ENCODE measurements at places on chromosomes 7 and 10. TPM values are rescaled to one million over a fixed set of nuclear protein-coding genes. Genes with fewer than 3 reads are reported as not detected.

DNA sequence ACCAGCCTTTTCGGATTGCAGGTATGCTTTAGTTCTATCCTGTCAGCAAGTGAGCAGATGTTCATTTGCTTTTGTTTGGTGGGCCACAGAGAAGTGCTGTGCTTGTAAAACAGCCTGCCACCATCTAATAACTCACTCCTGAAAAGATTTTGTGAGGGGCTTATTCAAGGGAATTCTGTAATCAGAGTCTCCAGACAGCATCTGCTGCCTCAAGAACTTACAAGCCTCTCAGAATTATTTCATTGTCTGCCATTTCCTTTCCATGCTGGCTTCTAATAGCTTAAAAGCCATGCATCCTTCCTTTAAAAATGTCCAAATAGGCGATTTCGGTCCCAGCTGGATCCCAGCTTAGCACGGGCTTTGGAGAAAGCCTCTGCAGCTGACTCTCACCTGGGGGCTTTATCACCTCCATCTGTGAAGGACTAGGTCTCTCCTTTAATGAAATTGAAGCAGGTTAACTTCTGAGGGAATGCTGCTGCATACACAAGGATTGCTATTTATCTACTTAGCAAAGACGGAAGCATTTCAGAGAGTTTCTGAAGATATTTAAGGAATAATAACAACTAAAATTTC lies 48.0 kb downstream of the MALRD1 start:
- no peak for DNase-seq

GRCh38 chr7:329691-330281 lies 39.8 kb downstream of the FOXL3 start:
- no peak for DNase-seq

- DNase-seq, result no peak
Measured at GRCh38 chr10:69181433-69181832, 1.4 kb downstream of the SUPV3L1 start.

DNA sequence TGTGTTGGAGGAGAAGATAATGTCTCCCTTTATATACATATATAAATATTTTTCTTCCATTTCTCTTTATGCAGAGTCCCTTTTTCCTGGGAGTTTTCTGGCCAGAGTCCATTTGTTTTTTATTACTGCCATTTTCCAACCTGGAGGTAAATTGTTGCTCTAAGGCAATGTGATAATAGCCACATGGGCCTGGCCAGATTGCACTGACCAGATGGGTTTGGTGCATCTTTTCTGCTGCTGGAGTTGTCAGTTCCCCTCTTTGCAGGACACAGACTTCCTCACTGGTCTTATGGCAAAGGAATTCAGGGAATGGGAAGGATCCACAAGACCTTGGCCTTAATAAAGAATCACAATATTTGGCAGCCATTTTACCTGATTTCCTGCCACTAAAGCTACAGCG lies 254.9 kb downstream of the SORCS3 start:
- DNase-seq, result no peak

DNA sequence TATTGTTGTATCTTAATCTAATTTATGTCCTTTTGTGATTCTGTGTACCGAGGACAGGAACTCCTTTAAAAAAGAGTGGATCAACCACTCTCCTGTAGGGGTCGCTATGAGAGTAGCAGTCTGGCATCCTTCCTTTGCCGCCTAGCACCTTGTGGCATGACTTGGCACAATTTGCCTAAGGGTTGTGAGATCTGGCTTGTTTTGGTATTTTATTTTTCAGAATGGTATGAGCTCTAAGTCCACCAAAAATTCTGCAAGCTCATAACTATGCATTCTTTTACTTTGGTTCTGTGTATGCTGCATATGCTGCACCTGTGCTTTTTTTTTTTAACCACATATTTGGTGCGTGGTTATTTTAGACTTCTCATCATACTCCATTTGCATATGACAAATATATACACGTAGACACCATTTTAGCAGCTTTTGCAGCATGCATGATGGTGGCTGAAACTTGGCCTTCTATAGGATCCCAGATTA lies 112.8 kb downstream of the CDK14 start:
- no peak for DNase-seq

- no peak for DNase-seq
Measured at GRCh38 chr10:22754296-22754695, 39.9 kb upstream of the PIP4K2A start.

DNA sequence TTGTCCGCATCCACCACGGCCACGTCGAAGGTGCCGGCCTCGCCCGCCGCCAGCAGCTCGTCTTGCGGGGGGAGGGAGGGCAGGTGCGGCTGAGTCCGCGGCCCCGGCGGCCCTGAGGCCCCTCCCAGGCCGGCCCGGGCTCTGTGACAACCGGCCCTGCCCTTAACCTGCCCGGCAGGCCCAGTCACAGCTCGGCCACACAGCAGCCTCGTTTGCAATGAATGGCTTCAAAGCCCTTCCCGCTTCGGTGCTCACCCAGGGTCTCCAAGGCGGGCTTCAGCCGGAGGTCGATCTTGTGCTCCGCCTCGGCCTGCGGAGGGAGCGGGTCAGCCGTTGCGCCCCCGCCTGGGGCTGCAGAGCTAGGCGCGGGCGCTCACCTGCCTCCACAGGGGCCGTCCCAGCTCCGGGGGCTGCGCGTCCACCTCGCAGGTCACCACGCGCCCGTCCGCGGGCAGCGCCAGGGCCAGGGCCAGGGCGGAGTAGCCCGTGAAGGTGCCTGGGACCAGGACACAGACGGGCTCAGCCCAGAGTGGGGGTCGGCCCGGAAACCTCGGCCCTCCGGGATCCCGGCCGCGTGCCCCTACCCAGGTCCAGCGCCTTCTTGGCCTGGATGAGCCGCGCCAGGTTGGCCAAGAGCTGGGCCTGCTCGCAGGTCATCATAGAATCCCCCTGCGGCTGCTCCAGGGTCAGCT lies 928 bp downstream of the COMTD1 start:
- DNase-seq, result no peak

GRCh38 chr7:2974093-2974819 lies 69.4 kb downstream of the CARD11 start:
- DNase-seq, result no peak

GRCh38 chr7:1854866-1855724 lies 185.0 kb downstream of the ELFN1 start:
- no peak for DNase-seq

- DNase-seq, result no peak
Measured at GRCh38 chr10:92479547-92479946, 94.3 kb downstream of the IDE start.

- DNase-seq, result peak; percentile 11
Measured at GRCh38 chr10:49050366-49050765, 65.0 kb downstream of the VSTM4 start.

DNA sequence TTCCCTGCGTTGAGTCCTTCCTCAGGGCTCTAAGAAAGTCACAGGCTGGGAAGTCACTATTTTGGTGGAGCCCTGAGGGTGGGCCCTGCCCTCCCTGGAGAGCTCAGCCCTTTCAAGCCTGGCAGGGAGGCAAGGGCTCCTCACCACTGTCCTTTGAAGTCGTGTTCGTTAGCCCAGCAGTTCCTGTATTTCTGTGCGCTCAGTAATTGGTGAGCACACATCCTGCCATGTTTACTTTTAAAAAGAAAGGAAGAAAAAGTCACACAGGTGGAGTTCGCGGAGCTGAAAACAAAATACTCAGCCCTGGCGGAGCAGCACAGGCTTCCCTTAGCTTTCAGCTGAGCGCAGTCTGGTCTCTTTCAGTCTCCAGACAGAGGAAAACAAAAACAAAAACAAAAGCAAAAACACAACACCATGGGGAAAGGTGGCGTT lies 37.1 kb downstream of the PRKCQ start:
- DNase-seq, result no peak

- no peak for DNase-seq
Measured at GRCh38 chr10:36351159-36351558, 709.1 kb upstream of the FZD8 start.

DNA sequence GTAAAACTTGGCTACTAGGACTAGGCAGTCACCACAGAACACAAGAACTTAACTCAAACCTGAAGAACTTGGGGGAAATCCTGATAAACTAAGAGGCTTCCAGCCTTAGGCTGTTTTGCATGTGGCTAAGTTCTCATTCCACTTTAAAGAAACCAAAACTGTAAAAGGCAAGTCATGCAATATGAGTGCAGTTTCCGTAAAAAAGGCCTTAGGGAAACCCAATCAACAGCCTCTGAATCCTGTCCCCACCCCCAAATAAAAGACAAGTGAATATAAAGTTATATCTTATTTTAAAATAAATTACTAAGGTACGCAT lies 95.1 kb downstream of the USP6NL start:
- DNase-seq, result no peak

DNA sequence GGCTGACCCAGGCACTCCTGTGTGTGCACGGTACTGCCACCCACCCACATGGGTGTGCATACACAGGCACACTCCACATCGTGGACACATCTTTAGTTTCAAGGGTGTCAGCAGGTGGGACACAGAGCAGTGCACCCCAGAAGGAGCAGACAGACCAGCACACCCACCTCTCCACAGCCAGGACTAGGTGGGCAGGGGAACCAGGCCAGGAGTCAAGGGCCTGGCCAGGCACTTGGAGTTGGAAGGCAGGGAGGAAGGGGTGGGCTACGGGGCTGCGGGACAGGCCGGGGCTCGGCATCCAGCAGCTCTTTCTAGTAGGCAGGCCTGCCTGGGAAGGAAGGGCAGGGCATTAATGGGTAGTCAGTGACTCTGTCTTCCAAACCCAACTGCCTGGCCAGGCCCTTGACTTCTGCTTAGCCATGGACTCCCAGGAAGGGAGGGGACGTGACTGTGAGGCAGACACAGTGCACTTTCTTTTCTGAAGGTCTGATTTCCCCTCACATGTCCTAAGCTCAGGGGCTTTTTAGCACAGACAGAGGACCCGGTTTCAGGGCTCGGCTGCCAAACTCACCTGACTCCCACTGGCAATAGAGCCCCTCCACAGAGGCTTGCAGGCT lies 14.6 kb downstream of the RASGEF1A start:
- no peak for DNase-seq

DNA sequence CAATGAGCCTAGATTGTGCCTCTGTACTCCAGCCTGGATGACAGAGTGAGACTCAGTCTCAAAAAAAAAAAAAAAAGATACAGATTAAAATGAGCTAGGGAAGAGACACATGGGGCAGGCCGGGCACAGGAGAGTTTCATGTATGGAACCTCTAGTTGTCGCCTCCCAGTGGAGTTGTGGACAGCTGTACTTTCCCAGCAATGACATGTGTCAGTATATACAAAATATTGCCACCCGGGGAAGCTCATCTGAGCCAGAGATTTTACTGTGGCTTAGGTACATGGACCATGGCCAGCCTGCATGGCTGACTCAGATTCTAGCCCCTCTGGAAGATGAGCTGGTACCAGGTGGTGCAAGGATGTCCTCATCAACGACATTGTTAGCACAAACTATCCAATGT lies 87.4 kb downstream of the COL26A1 start:
- no peak for DNase-seq

DNA sequence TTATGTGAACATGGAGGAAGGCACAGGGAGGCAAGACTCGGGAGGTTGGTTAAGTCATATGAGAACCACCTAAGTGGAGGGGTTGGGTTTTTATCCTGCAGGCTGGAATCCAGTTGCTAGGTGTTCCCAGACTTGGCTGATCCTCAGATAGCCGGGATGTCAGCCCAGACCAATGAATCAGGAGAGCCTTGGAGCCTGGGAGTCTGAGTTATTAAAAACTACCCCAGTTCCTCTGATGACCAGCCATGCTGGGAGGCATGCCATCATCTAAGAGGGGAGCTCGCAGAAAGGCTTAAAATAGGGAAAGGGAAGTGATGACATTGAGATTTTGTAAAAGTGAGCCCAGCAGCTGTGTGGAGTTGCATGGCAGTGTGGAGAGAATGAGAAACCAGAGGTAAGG lies 238.1 kb downstream of the ZNF248 start:
- no peak for DNase-seq

- DNase-seq, result no peak
Measured at GRCh38 chr10:86801995-86802394, 45.6 kb downstream of the BMPR1A start.

GRCh38 chr7:28061824-28062196 lies 118.8 kb downstream of the JAZF1 start:
- no peak for DNase-seq

DNA sequence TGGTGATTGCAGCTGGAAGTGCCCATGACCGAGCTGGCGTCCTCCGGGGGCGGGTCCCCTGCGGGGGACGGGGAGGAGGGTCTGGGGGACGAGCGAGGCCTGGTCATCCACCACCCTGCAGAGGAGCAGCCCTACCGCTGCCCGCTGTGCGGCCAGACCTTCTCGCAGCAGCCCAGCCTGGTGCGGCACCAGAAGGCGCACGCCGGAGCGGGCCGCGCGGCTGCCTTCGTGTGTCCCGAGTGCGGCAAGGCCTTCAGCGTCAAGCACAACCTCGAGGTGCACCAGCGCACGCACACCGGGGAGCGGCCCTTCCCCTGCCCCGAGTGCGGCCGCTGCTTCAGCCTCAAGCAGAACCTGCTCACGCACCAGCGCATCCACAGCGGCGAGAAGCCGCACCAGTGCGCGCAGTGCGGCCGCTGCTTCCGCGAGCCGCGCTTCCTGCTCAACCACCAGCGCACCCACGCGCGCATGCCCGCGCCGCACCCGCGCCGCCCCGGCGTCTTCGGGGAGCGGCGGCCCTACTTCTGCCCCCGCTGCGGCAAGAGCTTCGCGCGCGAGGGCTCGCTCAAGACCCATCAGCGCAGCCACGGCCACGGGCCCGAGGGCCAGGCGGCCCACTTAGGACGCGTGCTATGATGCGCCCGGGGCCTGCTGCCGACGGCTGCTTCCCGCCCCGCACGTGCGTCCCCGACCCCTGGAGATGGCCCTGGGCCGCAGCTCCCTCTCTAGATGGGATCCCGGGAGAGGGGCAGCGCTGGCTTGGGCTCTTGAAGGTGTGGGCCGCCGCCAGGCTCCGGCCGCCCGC lies 28.7 kb downstream of the ZNF775 start:
- DNase-seq, result no peak

DNA sequence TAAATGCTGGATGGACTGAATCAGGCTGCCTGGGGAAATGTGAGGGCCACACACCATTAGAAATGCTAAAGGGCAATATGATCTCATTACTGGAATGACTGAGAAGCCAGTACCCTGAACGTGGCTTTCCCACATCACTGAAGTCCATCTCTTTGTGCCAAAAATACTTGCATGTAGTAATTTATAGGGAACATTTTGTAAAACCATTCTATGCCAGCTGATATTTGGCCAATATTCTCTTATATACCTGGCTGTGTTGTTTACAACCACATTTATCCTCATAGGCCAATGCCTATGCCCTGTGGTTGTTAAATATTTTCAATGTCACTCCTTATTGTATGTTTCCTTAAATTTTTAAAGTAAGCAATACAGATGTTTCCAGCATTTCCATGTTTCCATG lies 111.6 kb downstream of the C10orf90 start:
- DNase-seq, result no peak

- DNase-seq, result peak; percentile 0
Measured at GRCh38 chr10:5187867-5188266, 2.9 kb upstream of the AKR1C8 start.

GRCh38 chr7:1401011-1401410 lies 58.3 kb downstream of the MICALL2 start:
- DNase-seq, result no peak

TUBB8 gene
- total RNA-seq, result not detected

PVRIG gene
- not detected for total RNA-seq

ANKRD1 gene
- total RNA-seq, result under 0.01 TPM

FGFR2 gene
- total RNA-seq, result 0.17 TPM

ZNF467 gene
- total RNA-seq, result 1.0 TPM

FAM180A gene
- 24.4 TPM for total RNA-seq

TRIL gene
- 0.17 TPM for total RNA-seq

DOCK1 gene
- 91.0 TPM for total RNA-seq

All from fibroblast of lung (primary cell).